ENCODE measurements at places on chromosomes 2 and 18. TPM values are rescaled to one million over a fixed set of nuclear protein-coding genes. Genes with fewer than 3 reads are reported as not detected.

The PLEK gene
- not detected for total RNA-seq

DNA sequence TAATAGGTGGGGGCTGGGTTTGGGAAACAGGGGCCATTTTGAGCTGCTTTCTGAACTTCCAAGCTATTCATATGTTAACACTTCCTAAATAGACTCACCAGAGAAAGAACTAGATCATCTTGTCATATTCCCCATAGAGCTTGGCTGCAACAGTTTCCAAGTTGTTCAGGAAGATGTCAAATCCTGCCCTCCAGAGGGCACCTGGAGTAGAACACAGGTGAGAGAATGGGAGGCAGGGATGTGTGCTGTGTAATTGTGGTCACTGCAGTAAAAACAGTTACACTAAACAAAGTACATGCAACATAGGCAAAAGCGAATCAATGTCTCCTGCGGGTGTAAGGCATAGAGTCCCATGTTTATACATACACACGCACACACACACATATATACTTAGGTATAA, 34.5 kb upstream of the LRRC30 start:
- no peaks in the 10 kb centered on the region for H3K27me3 ChIP-seq
- H3K4me1 ChIP-seq, result no peaks in the 10 kb centered on the region
- H3K36me3 ChIP-seq, result no peaks in the 10 kb centered on the region
- DNase-seq, result no peak
- H3K27ac ChIP-seq, result no peak overlapping the region

DNA sequence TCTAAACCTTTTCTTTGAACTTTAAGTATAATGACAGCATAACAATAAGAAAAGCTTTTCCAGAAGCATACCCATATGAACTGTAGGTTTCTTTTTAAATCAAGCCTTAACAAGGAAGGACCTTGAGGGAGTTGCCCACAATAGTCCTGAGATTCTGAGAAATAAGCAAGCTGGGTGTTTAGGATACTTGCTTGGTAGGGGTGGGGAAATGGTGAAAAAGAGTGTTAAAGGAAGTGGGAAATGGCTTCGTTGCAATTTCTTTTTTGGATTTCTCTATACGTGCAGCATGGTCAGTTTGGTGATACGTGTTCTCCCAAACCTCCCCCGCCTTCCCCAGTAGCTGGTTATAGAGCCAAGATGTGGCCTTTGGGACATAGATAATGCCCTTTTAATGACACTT, 17.2 kb downstream of the INSIG2 start:
- no peak for DNase-seq
- no peak overlapping the region for H3K27ac ChIP-seq
- no peak overlapping the region for H3K4me3 ChIP-seq
- peaks cover 33% of the 10 kb centered on the region for H3K36me3 ChIP-seq

- H3K4me3 ChIP-seq, result no peak overlapping the region
- DNase-seq, result no peak
- no peak overlapping the region for H3K27ac ChIP-seq
- H3K36me3 ChIP-seq, result no peaks in the 10 kb centered on the region
Measured at GRCh38 chr2:37394263-37394662, 49.8 kb downstream of the QPCT start.

- no peak overlapping the region for H3K4me3 ChIP-seq
- H3K27ac ChIP-seq, result peak overlapping the region; percentile 8
- H3K27me3 ChIP-seq, result no peaks in the 10 kb centered on the region
- no peaks in the 10 kb centered on the region for H3K36me3 ChIP-seq
- H3K4me1 ChIP-seq, result peaks cover 18% of the 10 kb centered on the region
Measured at GRCh38 chr18:23143815-23144261, 8.6 kb downstream of the CABLES1 start.

Data from GM23248 (cell line).